ENCODE measurements at places on chromosomes 6 and 20. TPM values are rescaled to one million over a fixed set of nuclear protein-coding genes. Genes with fewer than 3 reads are reported as not detected.

The ERVFRD-1 gene
- total RNA-seq, result 0.42 TPM

The TBXT gene
- total RNA-seq, result not detected

The MRAP2 gene
- 0.11 TPM for total RNA-seq

The BEND3 gene
- total RNA-seq, result 2.4 TPM

The SPATS1 gene
- total RNA-seq, result not detected

The FAM162B gene
- 4.2 TPM for total RNA-seq

The SALL4 gene
- not detected for total RNA-seq

The PBOV1 gene
- total RNA-seq, result not detected

The CFB gene
- 13.1 TPM for total RNA-seq

The OPRL1 gene
- total RNA-seq, result 1.4 TPM

The GPX5 gene
- not detected for total RNA-seq

The C6orf141 gene
- total RNA-seq, result 2.4 TPM

The TRIM40 gene
- not detected for total RNA-seq

The KHDC1L gene
- not detected for total RNA-seq

The BCKDHB gene
- 12.2 TPM for total RNA-seq

The PAX1 gene
- total RNA-seq, result not detected

The FAM209B gene
- total RNA-seq, result not detected

The PLN gene
- total RNA-seq, result 343 TPM

The BPI gene
- 0.92 TPM for total RNA-seq

The HELZ2 gene
- total RNA-seq, result 25.2 TPM
